Central memory CD4-positive, alpha-beta T cell (primary cell): ENCODE measurements at places on chromosomes 5 and 9.

DNA sequence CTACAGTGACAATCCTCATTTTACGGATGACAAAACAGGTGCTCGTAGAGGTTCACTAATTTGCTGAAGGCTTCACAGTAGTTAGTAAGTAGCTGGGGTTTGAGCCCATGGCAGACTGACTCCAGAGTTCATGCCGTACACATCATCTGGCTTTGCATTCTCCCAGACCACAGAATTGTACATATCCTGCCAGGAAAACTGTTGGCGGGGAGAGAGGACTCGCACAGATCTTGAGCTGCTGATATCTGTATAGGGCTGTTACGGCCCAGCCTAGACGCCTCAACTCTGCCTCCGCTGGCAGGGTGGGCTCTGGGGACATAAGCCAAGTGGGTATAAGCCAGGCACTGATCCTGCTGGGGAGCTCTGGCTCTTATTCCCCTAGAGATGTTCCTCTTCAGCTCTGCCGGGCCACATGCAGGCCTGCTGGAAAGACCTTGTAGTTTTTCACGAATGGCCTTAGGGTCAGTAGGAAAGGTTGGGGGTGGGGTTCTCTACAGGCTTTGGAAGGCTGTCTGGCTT lies 16.3 kb downstream of the LARP1 start:
- no peak for DNase-seq

- DNase-seq = peak; percentile 74
Observed at GRCh38 chr5:138352722-138353559, 456 bp downstream of the KDM3B start.

DNA sequence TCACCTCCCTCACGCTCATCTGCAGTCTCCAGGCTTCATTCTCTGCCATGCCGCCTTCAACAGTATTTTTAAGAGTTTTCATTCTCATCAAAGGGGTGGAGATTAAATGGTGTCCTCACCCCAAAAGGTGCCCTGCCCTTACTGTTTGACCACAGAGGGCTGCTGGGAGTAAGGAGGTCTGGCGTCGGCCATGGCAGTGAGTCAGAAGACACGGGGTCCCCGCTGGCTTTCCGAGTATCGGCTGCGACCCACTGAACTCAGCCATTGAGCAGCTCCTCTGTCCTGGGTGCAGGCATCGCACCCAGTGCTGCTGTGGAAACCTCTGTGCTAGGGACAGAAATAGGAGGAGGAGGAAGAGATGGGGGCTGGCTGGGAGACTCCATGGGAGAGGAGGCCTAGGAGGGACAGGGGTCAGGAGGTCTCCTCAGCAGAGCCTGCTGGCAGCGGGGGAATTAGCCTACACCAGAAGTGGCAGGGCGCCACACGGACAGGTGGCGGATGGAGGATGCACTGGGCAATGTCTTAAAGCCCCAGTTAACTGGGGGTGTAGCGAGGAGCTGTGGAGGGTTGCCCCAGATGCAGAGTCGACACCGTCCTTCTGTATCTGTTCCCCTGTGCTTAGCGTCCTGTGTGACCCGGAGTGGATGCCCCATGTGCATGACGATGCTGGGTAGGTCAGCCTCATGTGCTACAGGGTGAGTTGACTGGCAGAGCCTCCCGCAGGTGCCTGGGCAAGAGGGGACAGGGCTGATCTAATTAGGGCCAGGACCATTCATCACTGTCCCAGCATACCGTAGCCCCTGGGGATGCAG lies 15.4 kb upstream of the PLEKHG4B start:
- no peak for DNase-seq

DNA sequence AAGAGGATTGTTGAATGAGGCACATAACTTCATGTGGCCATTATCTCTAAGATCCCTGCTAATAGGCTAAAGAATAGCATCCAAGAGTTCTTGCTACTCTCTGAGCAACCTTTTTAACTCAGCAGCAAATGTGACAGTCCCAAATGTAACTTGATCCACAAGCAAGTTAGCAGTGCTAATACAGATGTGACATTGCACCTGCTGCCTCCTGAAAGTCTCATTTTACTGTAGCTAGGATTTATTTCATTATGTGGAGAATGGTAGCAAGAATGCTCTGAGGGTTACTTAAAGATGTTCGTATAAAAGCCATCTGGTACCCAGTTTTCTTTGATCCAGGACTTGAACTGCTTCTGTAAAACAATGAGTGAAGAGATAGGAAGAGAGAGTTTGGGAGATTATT lies 45.8 kb downstream of the CDH10 start:
- no peak for DNase-seq

DNA sequence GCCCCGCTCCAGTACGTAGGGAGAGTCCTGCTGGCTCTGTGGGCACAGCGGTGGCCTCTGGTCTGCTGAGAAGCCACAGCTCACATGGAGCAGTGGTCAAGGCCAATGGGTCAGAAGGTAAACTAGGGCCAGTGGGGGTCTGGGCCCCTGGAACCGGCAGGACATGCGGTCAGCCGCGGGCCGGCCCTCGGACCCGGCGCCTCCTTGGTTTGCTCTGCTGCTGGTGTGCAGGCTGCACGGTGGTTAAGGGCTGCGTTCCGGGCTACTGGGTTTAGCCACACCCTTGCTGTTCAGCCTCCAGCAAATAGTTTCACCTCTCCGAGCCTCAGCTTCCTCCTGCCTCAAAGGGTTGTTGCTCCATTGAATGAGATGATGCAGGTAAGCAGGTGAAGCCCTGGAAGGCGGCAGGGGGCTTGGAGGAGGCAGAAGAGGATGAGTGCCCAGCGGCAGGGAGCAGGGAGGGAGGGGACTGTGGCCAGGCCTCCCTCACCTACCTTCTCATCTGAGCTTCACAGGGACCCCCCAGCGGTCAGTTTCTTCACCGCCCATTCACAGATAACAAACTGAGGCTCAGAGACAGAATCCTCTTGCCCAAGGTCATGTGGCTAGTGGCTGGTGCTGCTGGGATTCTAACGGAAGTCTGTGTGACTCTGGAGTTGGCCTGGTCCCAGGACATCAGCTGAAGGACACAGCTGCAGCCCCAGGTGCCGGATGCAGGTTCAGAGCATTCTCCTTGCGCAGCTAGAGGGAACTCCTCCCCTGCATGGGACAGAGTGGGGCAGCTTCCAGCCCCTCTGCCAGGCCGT lies 3.7 kb upstream of the COL5A1 start:
- no peak for DNase-seq

- no peak for DNase-seq
Observed at GRCh38 chr5:110324876-110325275, 401.6 kb downstream of the TMEM232 start.

- DNase-seq = no peak
Observed at GRCh38 chr5:57889558-57889957, 406.9 kb upstream of the ACTBL2 start.

DNA sequence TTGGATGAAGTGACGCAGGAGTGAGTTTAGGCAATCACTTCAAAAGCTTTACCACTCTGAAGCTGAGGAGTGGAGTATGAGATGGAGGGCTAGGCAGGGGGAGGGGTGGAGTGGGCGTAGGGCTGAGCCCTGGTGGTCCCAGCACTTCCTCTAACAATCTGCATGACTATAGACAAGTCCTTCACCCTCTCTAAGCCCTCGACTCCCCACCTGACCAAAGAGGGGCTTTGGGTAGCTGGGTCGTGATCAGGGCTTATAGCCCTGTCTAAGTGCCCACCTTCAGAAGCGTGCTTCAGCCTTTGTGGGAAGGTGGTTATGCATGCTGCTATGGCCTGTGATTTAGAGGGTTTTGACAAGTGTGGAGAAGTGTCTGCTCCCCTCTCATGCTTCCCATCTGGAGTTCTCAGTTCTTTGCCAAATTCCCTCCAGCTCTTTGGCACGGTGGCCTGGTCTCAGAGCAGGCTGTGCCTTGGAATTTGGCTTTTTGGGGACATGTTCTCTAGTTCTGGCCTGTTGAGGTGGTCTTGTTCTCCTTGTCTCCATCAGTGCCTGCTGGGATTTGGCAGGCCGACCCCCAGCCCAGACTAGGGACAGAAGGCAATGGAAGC lies 53.0 kb downstream of the ACTBL2 start:
- no peak for DNase-seq

DNA sequence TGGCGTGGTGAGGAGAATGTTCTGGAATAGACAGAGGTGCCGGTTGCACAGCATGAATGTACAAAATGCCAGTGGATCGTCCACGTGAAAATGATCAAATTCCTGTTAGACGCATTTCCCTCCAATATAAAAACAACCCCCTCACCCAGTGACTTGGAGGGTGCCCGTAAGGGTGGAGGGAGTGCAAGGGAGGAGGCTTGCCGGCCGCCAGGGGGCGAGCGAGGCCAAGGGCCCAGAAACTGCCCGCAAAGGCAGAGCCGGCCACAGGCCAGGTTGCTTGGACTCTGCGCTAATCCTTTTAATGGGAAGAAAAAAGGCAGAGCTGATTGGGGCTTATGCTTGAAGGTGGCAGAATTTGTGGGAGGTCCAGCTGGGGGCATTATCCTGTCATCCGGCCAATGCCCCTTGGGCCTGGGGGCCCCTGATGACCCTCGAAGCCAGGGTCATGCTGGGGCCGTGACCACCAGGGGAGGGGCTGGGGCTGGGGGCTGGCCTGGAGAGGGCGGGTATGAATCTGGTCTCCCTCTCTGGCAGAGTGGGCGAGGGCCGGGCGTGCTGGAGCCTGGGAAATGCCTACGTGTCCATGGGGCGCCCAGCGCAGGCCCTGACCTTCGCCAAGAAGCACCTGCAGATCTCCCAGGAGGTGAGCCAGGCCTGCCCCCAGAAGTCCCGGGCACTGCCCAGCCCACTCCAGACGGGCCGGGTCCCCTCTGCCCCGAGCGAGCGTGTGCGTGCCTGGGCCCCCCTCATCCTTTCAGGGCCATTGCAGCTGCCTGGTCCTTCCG lies 12.0 kb downstream of the GPSM1 start:
- no peak for DNase-seq
